ENCODE measurements at places on chromosomes 2 and 18.

DNA sequence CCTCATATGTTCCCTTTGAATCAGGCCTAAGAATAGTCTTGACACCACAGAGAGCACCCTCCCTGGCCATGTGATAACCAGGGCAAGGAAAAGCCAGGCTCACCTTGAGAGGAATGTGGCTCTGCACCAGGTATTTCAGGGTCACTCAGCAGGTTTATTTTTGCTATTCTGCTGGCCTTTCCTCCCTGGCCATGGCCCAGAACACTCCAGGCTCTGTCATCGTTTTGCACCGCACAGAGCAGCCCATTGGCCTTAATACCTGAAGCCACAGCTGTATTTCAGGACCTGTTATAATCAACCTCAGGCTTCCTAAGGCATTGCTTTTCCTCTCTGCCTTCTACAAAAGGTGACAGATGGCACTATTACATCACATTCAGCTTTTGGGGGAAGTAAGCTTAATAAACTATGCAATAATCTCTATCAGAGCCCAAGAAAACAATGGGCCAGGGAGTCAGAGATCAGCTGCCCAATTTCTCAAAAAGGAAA is 668.3 kb downstream of the IRS1 start:
- DNase-seq = no peak

DNA sequence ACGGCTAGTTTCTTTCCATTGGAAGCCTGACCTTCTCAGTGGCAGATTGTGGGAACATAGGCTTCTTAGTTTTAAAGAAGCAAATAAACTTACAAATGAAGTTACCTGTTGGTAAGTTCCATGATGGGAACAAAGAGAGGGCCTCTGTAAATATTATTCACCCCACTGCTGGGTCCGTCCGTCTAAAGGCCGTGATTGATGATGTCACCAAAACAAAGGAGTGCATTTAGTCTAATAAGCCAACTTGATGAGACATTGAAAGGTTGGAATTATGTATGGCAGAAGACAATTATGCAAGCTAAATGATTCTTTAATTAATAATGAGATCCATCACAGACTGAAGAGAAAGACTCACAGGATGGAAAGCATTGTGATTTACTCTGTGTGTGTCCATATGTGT is 1091.9 kb upstream of the FANCL start:
- DNase-seq = no peak

- DNase-seq = no peak
Observed at GRCh38 chr18:48135436-48135966, 205.0 kb upstream of the SMAD2 start.

DNA sequence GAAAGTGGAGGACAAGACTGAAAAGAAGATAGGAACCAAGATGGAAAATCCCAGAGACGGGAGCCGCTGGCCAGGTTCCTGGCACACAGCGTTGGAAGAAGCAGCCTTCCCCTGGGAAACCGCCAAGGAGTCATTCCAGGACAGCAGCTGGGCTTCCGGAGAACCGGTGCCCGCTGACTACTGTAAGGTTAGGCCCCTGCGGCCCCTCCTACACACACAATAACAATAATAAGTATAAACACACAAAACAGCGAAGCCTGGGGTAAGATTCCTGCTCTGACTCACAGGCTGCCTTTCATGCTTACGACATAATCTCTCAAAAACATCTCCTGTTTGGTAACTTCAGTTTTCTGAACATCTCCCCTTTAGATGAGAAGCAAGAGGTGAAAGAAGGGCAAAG is 28.1 kb upstream of the MYCN start:
- DNase-seq = peak; percentile 31

DNA sequence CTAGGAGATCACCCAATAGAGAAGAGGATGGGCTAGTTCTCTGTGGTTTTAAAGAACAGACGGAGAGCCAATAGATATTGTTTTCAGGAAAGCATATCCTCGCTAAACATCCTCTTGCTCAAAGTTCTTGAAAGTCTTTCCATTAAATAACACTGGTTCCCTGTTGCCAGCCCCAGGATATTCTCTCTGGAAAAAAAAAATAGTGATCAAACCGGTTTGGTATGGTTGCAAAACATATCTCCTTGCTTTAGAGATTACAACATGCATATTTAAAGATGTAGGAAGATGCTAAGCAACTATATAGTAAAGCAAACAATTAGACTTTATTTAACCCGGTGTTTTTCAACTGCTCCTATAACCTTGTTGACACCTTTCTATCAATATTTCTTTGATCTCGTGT is 211.4 kb downstream of the CMPK2 start:
- DNase-seq = no peak

- DNase-seq = no peak
Observed at GRCh38 chr18:45213040-45213333, 402.3 kb upstream of the SLC14A2 start.

DNA sequence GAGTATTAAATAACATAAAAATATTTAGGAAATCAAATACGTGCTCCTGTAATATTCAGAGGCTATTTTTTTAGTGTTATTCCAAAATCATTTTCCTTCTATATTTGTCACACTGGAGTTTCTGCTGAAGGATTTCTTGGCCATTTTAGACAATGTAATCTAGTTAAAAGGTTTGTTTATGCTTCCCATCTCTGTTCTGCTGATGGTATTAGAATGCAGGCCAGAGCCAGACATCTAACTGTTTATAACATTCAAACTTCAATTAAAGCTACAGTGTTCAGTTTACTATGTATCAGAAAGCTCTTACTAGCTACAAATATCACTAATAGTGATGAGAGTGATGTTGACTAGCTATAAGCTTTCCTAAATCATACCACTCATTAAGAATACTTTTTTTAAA is 7.9 kb downstream of the MBD5 start:
- DNase-seq = no peak

DNA sequence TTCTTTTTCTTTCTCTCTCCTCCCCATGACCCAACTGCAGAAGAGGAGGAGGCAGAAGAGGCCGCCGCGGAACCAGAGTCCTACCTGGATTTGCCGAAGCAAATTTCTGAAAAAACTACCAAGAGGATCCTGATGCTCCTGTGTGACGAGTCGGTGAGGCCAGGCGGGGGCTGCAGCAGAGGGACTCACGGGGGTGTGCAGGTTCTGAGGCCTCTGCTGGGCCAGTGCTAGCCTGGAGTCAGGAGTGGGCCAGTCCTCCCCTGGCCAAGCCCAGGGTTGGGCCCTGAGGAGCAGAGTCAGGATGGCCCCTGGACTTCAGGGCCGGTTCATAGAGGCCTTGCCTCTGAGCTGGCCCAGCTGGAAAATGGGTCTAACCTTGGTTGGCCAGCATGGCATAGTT is 29.3 kb downstream of the OTOF start:
- DNase-seq = no peak

GRCh38 chr2:31304816-31305215 is 70.9 kb downstream of the EHD3 start:
- no peak for DNase-seq

All from non-pigmented ciliary epithelial cell (primary cell).